Immature natural killer cell (primary cell): ENCODE measurements at places on chromosomes 1 and 21. TPM values are rescaled to one million over a fixed set of nuclear protein-coding genes. Genes with fewer than 3 reads are reported as not detected.

The EIF4G3 gene
- 21.6 TPM for polyA plus RNA-seq

The SNX7 gene
- not detected for polyA plus RNA-seq

The HRNR gene
- not detected for polyA plus RNA-seq

- H3K36me3 ChIP-seq, result no peaks in the 10 kb centered on the region
- no peak overlapping the region for H3K4me3 ChIP-seq
- H3K27ac ChIP-seq, result no peak overlapping the region
- H3K27me3 ChIP-seq, result peaks cover 2% of the 10 kb centered on the region
- no peak for DNase-seq
Observed at GRCh38 chr1:232267092-232267836, 362.7 kb downstream of the SIPA1L2 start.

DNA sequence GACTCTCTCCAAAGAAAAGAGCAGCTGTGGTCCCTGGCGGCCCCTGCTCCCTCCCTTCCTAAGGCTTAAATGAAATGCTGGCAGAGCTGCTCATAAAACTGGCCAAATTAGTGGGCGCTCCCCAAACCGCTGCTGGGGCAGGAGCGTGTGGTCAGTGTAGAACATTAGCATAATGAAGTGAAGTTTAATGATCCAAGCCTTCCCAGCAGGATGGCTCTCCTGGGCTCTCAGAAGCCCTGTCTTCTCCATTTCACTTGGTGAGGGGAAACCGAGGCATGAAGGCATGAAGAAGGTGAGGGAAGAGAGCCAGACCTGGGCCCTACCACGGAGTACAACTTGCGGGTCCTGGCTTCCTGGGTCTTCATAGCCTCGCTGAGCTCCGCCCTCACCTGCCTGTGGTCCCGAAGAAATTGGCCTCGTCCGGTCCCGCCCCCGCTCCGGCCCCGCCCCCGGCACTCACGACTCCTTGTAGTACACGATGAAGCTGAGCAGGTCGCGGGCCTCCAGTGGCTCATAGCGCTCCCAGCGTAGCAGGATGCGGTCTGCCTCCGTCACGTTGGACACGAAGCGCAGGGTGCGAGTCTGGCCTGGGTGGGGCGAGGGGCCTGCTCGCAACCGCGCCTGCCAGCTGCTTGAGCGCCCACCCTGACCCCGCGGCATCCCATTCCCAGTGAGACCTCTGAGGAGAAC is 10.3 kb downstream of the INSRR start:
- DNase-seq, result peak; percentile 59
- no peaks in the 10 kb centered on the region for H3K36me3 ChIP-seq
- peak overlapping the region; percentile 32 for H3K4me3 ChIP-seq
- peaks cover 17% of the 10 kb centered on the region for H3K27me3 ChIP-seq
- H3K4me1 ChIP-seq, result peaks cover 30% of the 10 kb centered on the region

GRCh38 chr1:27296773-27297291 is 25.1 kb upstream of the TMEM222 start:
- H3K4me3 ChIP-seq, result no peak overlapping the region
- DNase-seq, result peak; percentile 50
- H3K27ac ChIP-seq, result no peak overlapping the region
- H3K27me3 ChIP-seq, result peaks cover 2% of the 10 kb centered on the region
- H3K36me3 ChIP-seq, result peaks cover 14% of the 10 kb centered on the region

DNA sequence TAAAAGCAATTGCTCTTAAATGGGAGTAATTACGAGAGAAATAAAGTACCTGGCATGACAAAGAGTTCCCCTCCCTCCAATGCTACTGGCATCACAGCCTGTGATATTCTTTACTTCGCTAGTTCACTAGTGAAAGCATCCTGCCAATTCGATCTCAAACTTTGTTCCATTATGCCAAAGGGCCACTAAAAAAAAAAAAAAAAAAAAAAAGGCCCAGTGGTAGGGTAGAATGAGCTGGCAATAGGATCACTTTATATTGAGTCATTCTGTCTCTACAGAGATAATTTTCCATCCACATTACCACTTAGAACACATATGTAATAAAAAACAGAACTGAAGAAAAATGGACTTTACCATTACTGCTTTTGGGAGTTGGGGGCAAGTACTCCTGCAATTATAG is 11.2 kb downstream of the PUM1 start:
- no peaks in the 10 kb centered on the region for H3K27me3 ChIP-seq
- H3K4me3 ChIP-seq, result no peak overlapping the region
- H3K36me3 ChIP-seq, result peaks cover 8% of the 10 kb centered on the region

DNA sequence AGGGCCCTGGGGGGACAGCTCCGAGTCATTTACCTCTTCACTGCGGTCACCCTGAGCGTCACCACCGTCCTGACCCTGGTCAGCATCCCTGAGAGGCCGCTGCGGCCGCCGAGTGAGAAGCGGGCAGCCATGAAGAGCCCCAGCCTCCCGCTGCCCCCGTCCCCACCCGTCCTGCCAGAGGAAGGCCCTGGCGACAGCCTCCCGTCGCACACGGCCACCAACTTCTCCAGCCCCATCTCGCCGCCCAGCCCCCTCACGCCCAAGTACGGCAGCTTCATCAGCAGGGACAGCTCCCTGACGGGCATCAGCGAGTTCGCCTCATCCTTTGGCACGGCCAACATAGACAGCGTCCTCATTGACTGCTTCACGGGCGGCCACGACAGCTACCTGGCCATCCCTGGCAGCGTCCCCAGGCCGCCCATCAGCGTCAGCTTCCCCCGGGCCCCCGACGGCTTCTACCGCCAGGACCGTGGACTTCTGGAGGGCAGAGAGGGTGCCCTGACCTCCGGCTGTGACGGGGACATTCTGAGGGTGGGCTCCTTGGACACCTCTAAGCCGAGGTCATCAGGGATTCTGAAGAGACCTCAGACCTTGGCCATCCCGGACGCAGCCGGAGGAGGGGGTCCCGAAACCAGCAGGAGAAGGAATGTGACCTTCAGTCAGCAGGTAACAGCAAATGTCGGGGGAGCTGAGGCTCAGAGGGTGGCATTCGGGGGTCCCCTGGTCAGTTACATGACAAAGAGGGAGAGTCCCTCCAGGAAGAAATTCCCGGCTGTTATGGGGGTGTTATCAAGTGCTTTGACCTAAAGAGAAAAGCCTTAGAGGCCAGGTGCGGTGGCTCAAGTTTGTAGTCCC is 12.6 kb downstream of the SLC45A1 start:
- no peaks in the 10 kb centered on the region for H3K4me1 ChIP-seq
- H3K4me3 ChIP-seq, result no peak overlapping the region
- peaks cover 17% of the 10 kb centered on the region for H3K27me3 ChIP-seq
- DNase-seq, result no peak
- H3K27ac ChIP-seq, result peak overlapping the region; percentile 67
- no peaks in the 10 kb centered on the region for H3K36me3 ChIP-seq

DNA sequence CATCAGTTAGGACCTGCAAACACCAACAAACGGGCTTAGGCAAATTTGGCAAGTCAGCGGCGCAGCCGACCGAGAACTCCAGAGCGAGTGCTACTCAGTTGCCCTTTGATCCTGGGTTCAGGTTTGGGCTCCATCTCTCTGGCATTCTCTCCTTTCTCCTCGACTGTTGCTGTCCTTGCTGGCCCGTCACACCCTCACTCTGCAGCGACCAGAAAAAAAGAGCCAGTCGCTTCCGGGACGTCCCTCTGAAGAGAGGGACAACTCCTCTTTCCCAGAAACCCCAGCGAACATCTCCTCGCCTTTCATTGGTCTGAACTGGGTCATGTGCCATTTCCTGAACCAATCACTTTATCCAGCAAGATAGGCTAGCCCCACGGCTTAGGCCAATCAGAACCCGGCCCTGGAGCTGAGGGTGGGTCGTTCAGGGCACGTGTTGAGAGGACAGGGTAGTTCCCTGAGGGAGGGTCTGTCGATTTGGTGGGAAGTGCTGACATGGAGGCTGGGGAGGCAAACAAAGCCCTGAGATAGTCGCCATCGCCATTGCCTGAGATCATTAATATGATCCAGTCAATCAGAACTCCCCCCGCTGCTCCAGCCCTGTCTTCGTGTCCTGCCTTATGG is 113.7 kb downstream of the PTPRU start:
- no peak overlapping the region for H3K4me3 ChIP-seq
- H3K27ac ChIP-seq, result no peak overlapping the region
- no peak for DNase-seq
- no peaks in the 10 kb centered on the region for H3K36me3 ChIP-seq

GRCh38 chr1:223007935-223008334 is 135.1 kb downstream of the TLR5 start:
- no peak for DNase-seq
- peaks cover under 1% of the 10 kb centered on the region for H3K27me3 ChIP-seq
- no peak overlapping the region for H3K4me3 ChIP-seq
- H3K36me3 ChIP-seq, result peaks cover 29% of the 10 kb centered on the region

GRCh38 chr1:184843732-184844495 is 89.3 kb upstream of the EDEM3 start:
- H3K27me3 ChIP-seq, result peaks cover 9% of the 10 kb centered on the region
- peaks cover 46% of the 10 kb centered on the region for H3K4me1 ChIP-seq
- H3K27ac ChIP-seq, result peak overlapping the region; percentile 84
- DNase-seq, result peak; percentile 77
- H3K4me3 ChIP-seq, result peak overlapping the region; percentile 74

- peak overlapping the region; percentile 66 for H3K27ac ChIP-seq
- peaks cover 5% of the 10 kb centered on the region for H3K36me3 ChIP-seq
- no peak overlapping the region for H3K4me3 ChIP-seq
- peaks cover 27% of the 10 kb centered on the region for H3K4me1 ChIP-seq
- no peak for DNase-seq
Observed at GRCh38 chr1:228178737-228179684, 13.4 kb downstream of the IBA57 start.

DNA sequence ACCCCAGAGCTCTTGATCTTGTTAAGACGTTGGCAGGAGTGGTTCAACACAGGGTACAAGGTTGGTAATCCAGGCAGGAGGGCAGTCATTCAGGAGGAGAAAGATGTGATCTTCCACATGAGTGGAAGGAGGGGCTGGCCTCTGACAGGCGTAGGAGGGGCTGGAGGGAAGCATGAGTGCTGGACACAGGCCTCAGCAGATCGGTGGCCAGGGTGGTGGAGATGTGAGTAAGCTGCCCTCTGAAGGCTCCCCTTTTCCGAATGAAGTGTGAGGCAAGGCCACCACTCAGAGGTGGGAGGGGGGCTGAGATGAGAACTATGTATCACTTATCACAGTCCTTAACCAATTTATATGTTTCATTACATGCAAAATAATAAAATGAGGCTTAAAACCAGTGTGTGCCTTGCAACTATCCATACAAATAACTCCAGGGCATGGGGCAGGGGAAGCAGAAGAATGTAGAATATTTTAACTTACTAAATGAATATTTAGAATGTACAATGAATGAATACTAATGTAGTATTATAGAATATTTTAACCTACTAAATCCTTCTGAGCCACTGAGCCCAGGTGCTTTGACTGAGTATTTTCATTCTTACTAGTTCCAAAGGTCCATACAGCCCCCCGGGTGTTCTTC is 103.5 kb upstream of the TLR5 start:
- peaks cover 12% of the 10 kb centered on the region for H3K27me3 ChIP-seq
- no peak overlapping the region for H3K4me3 ChIP-seq
- DNase-seq, result no peak
- no peaks in the 10 kb centered on the region for H3K36me3 ChIP-seq
- H3K4me1 ChIP-seq, result peaks cover 13% of the 10 kb centered on the region

- DNase-seq, result no peak
- H3K27ac ChIP-seq, result peak overlapping the region; percentile 86
- H3K4me3 ChIP-seq, result no peak overlapping the region
- peaks cover 57% of the 10 kb centered on the region for H3K4me1 ChIP-seq
- H3K27me3 ChIP-seq, result peaks cover 11% of the 10 kb centered on the region
Observed at GRCh38 chr1:1567891-1568291, 6.8 kb downstream of the SSU72 start.

GRCh38 chr1:17381161-17381560 is 9.2 kb downstream of the PADI6 start:
- DNase-seq, result no peak
- peaks cover 3% of the 10 kb centered on the region for H3K27me3 ChIP-seq
- no peaks in the 10 kb centered on the region for H3K36me3 ChIP-seq
- no peak overlapping the region for H3K4me3 ChIP-seq
- no peak overlapping the region for H3K27ac ChIP-seq

DNA sequence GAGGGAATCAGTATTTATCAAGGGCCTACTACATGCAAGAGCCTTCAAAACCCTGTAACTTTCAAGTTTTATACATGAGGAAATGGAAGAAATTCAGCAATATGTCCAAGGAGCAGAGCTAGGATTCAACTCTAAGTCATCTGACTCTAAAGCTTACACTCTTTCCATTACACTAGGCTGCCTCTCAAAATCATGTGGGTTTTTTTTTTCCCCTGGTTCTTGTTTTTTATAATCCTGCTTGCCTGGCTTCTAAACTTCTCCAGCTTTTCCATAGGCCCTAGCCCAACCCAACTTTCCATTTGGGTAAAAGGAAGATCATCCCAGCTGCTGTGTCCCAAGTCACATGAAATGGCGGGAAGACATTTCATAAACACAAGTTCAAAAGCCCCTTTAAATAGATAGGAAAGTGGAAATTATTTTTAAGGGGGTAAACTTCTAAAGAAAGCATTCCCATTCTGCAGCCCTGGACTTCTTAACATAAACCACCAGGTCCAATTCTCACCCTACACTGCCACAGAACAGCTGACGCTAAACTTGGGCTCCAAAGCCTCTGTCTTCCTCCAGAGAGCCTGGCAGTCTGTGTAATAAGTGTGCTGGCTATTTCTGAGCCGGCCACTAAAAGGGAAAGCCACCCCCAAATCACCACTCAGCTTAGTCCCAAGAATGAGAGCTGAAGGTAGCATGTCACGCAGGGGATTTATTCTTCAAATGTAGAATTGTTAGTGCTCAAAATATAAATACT is 46.9 kb downstream of the ITPKB start:
- no peaks in the 10 kb centered on the region for H3K36me3 ChIP-seq
- H3K27me3 ChIP-seq, result no peaks in the 10 kb centered on the region
- peak overlapping the region; percentile 100 for H3K27ac ChIP-seq
- no peak for DNase-seq
- H3K4me1 ChIP-seq, result peaks cover 96% of the 10 kb centered on the region
- no peak overlapping the region for H3K4me3 ChIP-seq

GRCh38 chr21:39051588-39051949 is 131.7 kb downstream of the PSMG1 start:
- peaks cover 5% of the 10 kb centered on the region for H3K27me3 ChIP-seq
- H3K4me1 ChIP-seq, result no peaks in the 10 kb centered on the region
- no peak for DNase-seq
- no peak overlapping the region for H3K4me3 ChIP-seq

- peaks cover 8% of the 10 kb centered on the region for H3K36me3 ChIP-seq
- H3K27me3 ChIP-seq, result peaks cover 2% of the 10 kb centered on the region
- no peak for DNase-seq
- H3K4me3 ChIP-seq, result peak overlapping the region; percentile 87
Observed at GRCh38 chr1:26278303-26278702, 1.6 kb upstream of the SH3BGRL3 start.

DNA sequence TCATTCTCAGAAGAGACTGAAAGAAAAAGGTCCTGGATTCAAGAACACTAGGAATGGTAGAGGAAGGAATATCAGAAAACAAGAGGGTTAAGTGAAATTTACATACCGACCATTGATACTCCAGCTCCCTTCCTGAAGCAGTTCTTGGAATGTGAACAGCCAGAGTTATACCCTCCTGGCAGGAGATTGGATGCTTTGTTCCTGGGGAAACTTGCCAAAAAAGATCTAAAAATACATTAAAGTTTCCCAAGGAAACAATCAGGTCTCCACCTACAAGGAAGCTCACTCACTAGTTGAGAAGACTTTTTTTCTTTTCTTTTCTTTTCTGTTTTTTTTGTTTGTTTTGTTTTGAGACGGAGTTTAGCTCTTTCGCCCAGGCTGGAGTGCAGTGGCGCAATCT is 91.1 kb downstream of the HLX start:
- no peak for DNase-seq
- H3K4me1 ChIP-seq, result no peaks in the 10 kb centered on the region
- no peak overlapping the region for H3K4me3 ChIP-seq
- H3K27me3 ChIP-seq, result no peaks in the 10 kb centered on the region
